ENCODE measurements at places on chromosomes 1 and 21.

GRCh38 chr1:97143236-97143882 is 421.8 kb downstream of the PTBP2 start:
- DNase-seq: no peak

DNA sequence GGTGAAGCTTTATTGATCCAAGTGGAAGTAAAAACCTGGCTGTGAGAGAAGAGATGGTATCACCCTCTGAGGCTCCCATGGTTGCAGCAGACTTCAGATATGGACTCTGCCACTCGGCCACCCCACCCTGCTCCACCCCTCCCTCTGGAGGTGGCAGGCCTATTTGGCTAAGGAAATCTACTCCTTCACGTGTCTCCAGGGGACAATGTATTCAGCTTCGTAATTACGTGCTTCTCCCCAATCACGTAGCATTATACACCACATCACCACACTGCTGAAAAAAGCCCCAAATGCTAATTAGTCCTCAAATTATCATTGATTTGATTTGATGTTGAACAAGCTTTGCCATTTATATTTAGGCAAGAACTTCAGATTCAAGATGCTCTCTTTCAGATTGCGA is 220.7 kb downstream of the OMA1 start:
- no peak for DNase-seq

DNA sequence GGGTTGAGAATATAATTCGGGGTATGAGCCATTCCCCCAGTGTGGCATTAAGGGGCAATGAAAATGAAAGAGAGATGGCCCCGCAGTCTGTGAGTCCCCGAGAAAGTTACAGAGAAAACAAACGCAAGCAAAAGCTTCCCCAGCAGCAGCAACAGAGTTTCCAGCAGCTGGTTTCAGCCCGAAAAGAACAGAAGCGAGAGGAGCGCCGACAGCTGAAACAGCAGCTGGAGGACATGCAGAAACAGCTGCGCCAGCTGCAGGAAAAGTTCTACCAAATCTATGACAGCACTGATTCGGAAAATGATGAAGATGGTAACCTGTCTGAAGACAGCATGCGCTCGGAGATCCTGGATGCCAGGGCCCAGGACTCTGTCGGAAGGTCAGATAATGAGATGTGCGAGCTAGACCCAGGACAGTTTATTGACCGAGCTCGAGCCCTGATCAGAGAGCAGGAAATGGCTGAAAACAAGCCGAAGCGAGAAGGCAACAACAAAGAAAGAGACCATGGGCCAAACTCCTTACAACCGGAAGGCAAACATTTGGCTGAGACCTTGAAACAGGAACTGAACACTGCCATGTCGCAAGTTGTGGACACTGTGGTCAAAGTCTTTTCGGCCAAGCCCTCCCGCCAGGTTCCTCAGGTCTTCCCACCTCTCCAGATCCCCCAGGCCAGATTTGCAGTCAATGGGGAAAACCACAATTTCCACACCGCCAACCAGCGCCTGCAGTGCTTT is 9.4 kb downstream of the PROX1 start:
- DNase-seq: no peak

- no peak for DNase-seq
Measured at GRCh38 chr21:26007951-26008498, 162.5 kb downstream of the APP start.

GRCh38 chr1:169909499-169909898 is 15.8 kb upstream of the SCYL3 start:
- DNase-seq: no peak

DNA sequence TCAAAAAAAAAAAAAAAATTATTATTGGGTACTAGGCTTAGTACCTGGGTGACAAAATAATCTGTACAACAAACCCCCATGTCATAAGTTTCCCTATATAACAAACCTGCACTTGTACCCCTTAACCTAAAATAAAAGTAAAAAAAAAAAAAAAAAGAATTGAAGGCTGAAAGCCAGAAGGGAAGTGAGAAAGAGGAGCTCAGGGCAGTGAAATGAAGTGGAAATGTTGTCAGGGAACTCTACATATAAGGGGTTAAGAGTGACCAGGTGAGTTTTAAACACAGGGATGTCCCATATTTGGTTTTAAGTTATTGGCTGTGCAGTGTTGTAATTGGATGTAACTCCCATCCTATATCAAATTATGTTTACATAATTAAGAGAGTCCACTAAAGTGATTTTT is 85.7 kb upstream of the ABCD3 start:
- no peak for DNase-seq

DNA sequence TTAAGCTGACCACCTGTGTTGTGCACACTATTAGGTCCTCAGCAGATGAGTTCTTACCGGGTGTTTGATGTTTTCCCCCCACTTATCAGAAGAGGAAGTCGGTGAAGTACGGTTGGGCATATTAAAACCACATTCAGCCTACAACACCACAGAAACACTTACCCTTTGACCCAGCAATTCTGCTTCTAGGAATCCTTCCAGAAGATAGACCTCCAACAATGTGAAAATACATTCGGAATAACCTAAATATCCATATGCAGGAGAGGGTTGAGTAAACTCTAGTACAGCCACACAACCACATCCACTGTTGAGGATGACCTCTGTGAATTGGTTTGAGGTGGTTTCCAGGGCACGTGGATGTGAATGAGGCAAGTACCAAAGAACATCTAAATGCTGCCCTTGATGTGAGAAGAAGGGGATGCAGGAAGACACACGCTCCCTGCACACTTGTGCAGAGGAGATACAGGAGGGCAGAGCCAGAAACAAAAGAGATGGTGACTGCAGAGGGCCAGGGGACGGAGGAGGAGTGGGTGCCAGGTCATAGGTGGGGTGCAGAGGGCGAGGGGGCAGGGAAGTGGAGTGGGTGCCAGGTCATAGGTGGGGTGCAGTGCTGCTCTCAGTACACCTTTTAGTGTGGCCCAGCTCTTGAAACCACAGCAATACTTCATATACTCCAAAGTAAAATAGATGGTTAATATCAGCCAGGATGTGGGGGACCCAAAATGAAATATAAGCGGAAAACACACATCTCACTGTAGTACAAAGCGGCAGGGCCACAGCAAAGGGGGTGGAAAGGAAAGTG is 12.8 kb downstream of the ADARB1 start:
- DNase-seq: no peak

- no peak for DNase-seq
Measured at GRCh38 chr1:208308221-208308620, 64.0 kb upstream of the PLXNA2 start.

DNA sequence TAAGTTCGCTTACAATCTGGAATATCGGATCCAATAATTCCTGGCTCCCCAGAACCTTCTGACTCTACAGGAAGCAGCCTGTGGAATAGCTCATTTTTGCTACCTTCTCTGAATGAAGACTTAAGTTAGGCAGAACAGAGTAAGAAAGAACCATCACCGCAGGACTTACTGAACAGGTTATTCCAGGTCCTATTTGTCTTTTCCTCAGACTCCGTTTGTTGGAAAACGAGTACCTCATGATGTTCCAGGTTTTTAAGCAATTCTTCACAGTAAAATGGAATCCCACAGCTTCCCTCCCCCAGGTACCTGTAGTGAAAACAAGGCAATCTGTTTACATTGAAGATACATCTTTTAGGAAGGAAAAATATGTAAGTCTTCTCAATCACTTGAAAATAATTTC is 59.8 kb downstream of the ADCY10 start:
- no peak for DNase-seq

- no peak for DNase-seq
Measured at GRCh38 chr1:66033781-66034180, 241.1 kb downstream of the PDE4B start.

DNA sequence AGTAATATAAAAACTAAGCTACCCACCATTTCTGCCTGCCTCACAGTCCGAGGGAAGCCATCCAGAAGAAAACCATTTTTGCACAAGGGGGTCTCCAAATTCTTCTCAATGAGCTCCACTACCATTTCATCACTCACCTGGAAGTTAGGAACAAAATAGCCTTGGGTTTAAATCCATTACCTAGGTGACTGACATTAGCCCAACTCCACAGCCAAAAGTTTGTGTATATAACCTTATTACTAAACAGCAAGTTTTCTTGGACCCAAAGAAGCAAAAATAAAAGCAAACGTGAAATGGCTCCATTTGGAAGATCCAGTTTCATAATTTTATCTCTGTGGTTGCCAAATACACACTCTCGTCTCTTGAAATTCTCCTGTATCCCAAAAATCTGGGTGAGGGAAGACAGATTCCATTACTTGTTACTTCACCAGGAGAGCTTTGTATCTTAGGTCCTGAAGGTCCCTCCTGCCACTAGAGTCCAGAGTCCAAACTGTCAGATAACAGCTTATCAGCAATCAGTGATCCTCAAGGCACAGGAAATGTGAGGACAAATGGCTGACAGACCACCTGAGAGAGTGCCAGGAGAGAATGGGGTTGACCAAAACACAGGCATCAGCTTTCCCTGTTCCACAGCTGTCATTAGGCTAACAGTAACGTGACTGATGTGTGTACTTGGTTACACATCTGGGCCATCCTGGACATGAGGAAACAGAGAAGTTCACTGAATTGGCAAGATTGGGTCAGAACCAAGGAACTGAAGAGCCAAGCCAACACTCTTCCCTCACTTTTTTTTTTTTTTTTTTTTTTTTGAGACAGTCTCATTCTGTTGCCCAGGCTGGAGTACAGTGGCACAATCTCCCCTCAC is 14.9 kb downstream of the AK2 start:
- DNase-seq: no peak

DNA sequence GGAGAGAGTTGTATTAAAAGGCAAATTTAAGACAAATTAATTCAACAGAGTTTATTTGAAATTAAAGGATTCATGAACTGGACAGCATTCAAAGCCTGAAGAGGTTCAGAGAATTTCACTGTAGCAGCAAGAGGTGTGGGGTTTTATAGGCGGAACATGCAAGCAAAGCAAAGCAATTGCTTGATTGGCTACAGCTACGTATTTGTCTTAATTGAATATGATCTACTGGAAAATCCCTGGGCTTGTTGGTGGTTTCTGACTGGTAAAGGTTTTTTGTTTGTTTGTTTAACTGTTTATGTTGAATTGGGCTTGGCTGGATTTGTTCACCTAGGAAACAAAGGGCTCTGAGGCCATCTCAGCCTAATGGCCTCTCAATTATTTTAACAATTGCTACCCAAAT is 61.5 kb downstream of the KCNK1 start:
- no peak for DNase-seq

- DNase-seq: peak; percentile 14
Measured at GRCh38 chr1:76330991-76331603, 256.6 kb downstream of the ST6GALNAC3 start.

DNA sequence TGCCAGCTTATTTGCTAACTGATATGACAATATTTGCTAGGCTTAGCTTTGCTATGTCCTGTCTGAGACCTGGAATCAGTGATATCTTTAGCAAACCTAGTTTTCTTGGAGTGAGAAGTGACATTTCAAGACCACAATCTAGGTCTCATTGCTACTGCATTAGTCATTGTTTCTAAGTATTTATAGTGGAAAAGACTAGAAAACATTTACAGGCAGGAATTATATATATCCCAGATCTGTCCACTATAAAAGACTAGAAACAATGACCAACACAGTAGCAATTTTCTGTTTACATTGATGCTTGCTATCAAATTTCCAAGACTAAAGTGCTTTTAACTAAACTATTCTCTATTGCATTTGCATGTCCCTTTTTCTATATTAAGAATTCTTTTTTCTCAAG is 5.0 kb upstream of the RGS18 start:
- no peak for DNase-seq

- DNase-seq: no peak
Measured at GRCh38 chr1:8911416-8912309, 33.2 kb upstream of the ENO1 start.

DNA sequence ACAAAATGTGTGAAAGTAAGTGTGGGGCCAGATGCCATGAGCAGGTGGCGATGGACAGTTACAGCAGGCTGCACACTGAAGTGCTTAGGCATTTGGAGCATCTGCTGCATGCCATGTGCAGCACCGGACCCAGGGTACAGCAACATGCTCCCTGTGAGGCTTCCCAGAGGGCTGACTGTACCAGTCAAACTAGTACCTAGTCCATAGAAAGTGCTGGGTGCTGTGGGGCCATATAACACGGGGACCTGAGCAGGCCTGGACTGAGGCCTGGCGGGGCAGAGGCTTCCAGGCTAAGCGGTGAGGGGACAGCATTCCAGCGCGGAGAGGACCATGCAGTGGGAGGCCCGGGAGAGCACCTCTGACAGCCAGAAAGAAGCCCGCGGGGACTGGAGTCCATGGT is 29.9 kb upstream of the PKP1 start:
- DNase-seq: no peak

DNA sequence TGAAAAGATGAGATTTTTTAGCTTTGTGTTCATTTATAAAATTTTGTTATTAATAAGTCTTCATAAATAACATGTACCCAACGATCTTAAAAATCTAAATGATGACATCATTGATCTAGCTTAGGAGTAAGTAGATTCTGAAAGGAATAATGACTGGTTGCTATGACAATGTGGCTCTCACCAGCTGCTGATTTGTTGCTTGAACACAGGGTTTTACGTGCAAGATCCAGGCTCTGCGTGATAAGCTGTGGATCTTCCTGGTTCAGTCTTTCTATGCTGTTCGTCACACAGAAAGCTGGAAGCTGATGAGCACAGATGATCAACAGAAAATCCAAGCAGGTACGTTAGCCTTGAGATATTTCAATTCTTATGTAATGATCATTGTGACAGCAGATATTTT is 49.1 kb upstream of the C1orf146 start:
- no peak for DNase-seq

GRCh38 chr1:204361781-204362180 is 2.1 kb upstream of the PLEKHA6 start:
- no peak for DNase-seq

- no peak for DNase-seq
Measured at GRCh38 chr21:44962403-44962966, 22.7 kb downstream of the SLX9 start.

- no peak for DNase-seq
Measured at GRCh38 chr1:223386013-223386412, 7.2 kb upstream of the CCDC185 start.

DNA sequence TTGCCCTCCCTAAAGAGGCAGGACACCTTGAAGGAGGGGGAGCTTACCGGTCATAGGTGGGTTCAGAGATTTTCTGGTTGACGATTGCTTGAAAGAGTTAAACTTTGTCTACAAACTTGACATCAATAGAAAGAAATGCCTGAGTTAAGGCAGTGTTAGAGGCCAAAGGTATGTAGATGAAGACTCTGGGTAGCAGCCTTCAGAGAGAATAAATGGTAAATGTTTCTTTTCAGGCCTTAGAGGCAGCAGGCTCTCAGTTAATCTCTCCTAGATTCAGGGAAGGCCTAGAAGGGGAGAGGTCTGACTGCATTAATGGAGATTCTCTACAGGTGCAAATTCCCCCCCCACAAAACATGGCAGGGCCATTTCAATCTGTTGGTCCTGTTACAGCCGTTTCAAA is 27.7 kb downstream of the MX1 start:
- no peak for DNase-seq

DNA sequence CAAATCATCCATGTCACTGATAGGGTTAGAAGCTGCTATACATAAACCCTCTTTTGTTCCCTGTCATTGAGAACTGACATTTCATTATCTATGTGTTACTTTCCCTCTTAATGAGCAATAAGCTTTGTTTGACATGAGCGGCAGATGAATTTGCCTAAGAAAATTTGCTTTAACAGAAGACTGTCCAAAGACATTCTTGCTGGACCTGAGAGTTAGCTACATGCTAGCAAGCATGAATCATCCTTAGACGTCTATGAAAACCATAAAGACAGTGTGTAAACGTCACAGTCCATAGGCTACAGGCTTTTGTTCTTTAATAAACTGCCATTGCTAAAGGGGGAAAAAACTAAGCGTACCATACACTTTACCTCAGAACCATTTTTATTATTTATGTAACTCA is 73.1 kb downstream of the TNFSF4 start:
- no peak for DNase-seq

- no peak for DNase-seq
Measured at GRCh38 chr1:4048921-4049320, 148.8 kb upstream of the C1orf174 start.

- no peak for DNase-seq
Measured at GRCh38 chr1:236401698-236402097, 7.6 kb downstream of the EDARADD start.
